ENCODE measurements at places on chromosomes 5 and 9.

GRCh38 chr5:8842971-8843551, 702.8 kb downstream of the SEMA5A start:
- no peak for DNase-seq

DNA sequence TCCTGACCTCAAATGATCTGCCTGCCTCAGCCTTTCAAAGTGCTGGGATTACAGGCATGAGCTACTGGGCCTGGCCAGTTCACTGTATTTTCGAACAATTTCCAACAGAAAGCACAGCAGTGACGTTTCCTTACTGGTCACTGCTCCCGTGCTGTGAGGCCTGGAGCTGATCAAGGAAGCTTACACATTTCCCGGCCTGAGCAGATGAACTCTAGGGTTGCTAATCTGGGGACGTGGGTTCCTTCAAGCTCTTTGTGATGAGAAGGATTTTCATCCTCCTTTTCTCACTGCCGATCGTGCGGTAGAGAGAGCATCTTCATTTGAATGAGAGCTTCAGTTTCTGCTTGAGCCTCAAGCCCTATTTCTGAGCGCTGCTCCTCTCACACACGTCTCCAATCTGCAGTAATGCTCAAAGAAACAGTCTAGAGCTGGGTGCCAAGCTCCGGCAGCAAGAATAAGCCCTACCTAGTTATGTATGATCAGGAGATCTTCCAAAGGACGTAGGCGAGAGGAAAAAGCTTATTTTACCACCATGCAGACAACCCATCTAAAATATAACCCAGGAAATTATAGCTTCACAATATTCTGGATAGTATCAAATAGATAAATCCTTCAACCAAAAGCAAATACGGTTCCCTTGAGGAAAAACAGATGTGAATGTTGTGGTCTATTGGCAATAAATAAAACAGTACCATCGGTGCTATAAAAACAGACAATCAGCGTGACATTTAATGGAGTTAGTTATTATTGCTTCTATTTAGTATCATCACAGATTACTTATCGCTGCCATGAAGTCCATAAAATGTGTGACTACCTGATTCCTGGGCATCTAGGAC, 7.3 kb upstream of the SPATA24 start:
- no peak for DNase-seq

GRCh38 chr5:56565644-56566043, 249.7 kb upstream of the MAP3K1 start:
- no peak for DNase-seq

DNA sequence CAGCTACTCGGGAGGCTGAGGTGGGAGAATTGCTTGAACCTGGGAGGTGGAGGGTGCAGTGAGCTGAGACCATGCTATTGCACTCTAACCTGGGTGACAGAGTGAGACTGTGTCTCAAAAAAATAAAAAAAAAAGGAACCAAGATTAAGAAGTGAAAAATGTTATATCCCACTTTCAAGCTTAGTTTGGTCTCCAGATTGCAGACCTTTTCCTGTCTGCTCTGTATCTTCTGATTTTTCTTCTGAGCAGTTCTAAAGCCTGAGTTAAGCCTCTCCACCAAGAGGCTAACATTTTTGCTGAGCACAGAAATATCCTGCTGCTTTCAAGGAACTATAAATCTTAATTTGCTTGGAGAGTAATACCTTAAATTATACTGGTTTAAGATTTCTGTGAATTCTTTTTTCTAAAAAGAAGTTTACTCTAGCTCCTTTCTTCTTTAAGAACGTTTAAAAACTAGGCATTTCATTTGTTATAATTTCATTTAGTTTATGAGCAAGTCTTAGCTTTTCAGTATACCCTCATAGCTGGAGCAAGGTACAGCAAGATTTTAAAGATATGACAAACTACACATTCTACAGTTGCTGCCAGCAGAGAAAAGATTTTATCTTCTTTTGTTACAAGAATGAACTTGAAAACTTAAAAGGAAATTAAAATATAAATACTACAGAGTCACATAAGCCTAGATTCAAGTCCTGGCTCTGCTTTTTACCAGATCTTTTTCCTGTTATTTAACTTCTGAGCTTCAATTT, 55.0 kb downstream of the GARNL3 start:
- no peak for DNase-seq

DNA sequence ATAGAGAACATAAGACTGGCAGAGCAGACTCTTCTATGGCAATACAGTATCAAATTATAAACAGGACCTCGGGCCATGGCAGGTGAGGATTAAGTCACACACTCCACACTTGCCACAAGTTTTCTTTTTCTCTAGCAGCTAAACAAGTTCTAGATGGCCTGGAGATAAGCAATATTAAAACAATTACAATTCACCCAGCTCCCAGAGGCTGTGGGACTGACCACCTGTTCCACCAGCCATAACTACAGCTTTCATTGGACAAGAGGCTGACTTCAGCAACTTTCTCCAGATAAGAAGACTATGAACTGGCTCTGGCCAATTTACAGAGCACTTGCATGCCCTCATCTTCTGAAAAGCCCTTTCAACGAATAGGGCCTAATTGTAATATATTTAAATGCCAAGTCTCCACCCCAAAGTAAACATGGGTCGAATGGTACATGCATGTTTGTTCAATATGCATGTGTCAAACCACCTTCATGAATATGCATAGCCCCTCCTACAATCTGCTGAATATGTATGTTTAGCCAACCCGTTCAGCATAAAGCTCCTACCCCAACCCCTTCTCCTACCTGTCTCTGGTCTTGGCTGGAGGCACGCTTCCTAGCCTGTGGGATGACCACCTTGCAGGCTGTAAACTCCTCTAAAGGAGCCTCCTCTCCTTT, 6.1 kb upstream of the CFAP157 start:
- no peak for DNase-seq

DNA sequence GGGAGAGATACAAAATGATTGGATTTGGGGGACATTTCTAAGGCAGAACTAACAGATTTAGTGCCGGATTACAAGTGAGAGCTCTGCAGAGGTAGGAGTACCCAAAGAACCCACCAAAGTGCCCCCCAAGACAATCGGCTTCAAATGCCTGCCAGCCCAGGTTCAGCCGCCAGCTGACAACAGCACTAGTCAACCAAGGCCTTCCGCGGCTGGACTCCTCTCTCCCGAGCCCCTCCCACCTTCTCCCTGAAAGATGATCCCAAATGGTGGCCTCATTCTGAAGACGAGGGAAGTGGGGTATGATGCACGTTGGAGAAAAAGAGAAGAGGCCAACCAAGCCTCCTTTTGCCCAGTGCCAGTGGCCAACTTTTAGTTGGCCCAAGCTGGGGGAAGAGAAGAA, 210.4 kb upstream of the SLC30A5 start:
- no peak for DNase-seq

DNA sequence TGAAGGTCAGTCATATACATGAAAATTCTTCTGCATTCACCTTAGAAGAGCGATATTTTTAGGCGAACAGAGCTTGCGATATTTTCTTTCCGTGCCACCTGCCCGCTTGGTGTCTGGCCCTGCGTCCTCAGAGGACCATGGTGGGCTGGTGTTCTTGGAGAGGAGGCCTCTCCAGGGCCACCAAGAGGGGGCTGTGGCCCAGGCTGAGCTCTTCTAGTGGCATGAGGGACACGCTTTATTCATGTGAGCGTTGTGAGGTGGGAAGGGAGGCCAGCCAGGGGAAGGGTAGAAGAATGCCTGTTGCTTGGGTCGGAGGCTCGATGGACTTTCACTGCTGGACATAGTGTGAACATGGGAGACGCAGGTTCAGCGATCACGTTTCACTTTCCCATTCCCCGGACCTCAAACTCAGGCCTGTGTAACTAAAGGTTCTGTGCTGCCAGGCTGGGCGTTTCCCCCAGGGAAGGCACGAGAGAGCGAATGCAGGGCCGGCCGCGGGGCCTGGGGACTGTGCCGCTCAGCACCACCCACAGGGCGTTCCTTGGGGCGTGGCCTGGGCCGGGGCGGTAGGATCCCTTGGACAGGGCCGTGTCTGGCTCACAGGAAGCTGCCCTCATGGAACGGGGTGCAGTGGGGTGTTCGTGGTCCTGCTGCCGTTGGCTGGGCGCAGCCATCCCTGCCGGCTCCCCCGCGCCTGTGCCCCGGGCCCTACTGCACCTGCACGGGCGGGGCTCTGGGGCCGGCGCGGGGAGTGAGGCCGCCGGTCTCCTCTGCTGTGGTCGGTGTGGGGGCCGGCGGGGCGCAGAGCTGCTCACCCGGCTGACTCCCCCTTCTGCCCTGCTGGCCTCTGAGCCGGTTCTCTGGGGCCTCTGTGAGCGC, 40.7 kb upstream of the CLPTM1L start:
- peak; percentile 38 for DNase-seq

DNA sequence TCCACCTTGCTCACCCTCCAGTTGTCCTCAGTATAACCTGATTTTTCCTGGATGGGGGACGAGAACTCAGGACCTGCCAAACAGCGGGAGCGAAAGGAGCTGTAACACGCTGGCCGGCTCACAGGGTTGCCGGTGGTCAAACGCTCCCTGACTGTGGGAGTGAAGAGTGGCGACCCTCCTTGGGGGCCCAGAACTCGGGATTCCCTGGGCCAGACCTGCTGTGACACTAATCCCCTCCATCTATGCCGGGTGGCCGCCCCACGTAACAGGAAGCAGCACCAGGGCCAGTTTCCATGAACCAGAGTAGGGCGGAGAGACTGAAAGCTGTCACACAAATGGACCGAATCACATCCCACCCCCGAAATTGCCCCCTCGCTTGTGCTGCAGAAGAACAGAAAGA, 1809.2 kb upstream of the ACO1 start:
- DNase-seq: no peak

GRCh38 chr5:6713274-6714225, at the start of gene TENT4A:
TSS of gene TENT4A (plus strand) at chr5:6713432. CDS start at chr5:6713984, 552 bp downstream.
- DNase-seq: no peak

DNA sequence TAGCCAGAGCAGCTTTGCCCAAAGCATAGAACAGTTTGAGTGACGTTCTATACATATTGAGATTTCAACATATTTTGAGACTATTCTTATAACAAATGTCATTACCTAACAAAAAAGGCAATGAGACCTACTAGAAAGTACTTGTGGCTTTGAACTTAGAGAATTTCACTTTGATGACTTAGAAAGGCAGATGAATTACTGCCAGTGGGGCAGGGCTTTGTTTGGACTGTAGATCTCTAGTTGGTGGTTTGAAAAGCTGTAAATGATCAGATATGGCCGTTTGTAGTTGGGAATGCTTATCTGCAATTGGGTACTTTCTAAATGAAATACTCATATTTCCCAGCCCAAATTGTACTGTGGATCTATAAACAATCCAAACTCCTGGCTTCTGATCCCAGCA, 28.1 kb downstream of the SOX30 start:
- no peak for DNase-seq

DNA sequence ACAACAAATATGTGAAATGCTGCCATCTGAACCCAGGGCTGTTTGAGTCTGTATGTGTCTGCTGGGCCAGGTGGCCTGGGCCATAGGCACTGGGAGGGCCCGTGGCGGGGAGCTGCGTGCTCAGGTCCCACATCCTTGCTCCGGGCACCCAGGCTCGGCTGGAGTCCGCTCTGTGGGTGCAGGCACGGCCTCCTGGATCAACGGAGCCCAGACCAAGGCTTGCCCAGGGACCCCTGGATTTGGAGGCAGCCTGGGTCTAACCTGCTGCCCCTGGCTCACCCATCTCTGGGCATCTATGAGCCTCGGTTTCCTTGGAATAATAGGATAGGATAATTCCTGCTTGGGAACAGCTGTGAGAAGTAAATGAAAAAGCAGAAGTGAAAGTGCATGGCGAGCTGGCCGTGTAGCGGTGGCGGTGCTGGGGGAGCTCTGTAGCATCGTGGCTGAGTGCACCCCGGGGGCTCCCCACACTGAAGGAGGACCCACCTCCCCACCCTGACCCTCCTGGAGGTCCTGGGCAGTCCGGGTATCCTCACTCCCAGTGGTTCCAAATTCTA, 1.2 kb downstream of the CDHR2 start:
- no peak for DNase-seq

DNA sequence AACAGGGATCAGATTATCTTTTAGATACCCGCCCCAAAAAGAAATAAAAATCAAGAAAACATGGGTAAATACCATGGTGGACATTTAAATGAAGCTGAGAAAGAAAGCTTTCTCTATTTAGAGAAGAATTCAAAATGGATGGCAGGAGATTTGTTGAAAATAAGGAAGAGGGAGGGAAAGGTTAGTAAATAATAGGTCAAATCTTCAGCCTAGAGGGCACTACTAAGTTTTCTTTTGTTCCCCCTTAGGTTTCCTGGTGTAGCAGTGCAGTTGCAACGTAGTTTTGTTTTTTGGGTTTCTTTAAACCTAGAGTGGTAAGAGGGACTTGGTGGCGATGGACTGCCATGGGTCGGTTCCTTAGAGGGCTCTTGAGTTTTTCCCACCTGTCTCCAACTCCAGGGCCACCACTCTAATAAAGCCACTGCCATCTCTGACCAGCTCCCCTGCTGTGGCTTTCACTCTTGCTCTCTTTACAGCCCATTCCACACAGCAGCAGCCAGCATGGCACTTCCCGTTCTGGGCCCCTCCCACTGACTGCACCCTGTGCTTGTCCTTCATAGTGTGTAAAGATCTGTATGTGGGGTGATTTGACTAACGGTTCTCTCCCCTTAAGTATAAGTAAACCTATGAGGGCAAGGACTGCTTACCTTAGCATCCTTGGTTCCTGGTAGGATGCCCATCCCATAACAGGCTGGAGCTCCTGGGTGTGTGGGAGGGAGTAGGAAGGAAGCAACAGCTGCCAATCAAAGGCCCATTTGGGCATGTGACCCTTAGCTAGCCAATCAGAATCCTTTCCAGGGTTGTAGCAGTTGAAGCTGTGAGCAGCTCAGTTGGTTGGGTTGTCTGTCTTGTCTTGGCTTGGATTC, 118.3 kb downstream of the SLC1A3 start:
- DNase-seq: no peak

DNA sequence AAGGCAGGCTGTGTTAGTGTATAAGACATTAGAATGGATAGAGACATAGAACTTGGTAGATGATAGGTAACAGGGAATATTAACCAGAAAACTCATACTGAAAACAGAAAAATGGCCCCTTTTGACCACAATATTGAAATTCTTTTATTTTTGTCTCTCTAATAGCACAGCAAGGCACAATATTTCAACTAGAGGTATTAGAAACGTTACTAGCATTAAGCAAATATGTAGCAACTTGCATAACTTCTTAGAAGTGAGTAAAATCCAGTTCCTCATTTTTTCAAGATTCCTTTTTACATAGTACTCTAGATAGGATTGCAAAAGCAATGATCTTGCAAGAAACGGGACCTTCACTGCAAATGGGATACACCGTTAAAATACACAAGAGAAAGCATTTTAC, 102.7 kb upstream of the VCAN start:
- DNase-seq: no peak

DNA sequence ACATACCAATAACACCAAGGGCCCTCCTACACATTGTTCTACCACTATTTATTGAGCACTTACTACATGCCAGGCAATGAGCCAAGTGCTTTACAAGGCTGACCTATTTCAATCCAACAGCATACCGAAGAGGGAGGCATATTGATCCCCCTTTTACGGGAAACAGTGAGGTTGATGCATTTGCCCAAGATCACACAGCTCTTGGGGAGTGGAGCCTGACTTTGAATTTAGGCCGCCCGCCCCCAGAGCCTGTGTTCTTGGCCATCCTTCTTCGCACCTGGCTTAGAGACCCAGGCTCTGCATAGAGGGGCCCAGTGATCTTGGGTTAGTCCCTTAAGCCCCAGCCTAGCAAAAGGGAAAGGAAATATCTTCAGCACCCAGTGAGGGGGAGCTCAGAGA, 158.1 kb upstream of the IER5L start:
- no peak for DNase-seq

Data from activated naive CD4-positive, alpha-beta T cell (primary cell).